Amniotic stem cell (primary cell): ENCODE measurements at places on chromosomes 4 and X.

- DNase-seq: no peak
These were observed 95.4 kb upstream of the PSAPL1 start for GRCh38 chr4:7530082-7530481.

GRCh38 chrX:24260842-24261550 is 52.9 kb downstream of the SUPT20HL2 start:
- DNase-seq: no peak

GRCh38 chr4:101784957-101785356 is 5.6 kb upstream of the BANK1 start:
- DNase-seq: no peak

DNA sequence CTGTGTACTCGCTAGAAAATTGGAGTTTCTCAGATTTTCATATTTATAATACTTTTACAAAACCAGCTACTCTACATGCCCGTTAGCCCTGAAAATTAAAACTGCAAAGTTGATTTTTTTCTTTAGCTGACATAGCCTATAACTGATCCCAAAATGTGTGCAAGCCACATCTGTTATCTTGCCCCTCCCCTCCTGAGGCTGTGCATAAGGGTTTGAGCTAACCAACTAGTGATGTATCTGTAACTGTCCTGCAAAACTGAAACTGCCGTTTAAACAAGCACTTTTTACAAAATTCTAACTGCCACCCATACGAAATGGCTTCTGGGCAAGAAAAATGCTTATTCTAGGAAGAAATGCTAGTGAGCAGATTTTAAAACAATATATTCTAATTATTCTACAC is 59.1 kb downstream of the EDNRA start:
- no peak for DNase-seq

DNA sequence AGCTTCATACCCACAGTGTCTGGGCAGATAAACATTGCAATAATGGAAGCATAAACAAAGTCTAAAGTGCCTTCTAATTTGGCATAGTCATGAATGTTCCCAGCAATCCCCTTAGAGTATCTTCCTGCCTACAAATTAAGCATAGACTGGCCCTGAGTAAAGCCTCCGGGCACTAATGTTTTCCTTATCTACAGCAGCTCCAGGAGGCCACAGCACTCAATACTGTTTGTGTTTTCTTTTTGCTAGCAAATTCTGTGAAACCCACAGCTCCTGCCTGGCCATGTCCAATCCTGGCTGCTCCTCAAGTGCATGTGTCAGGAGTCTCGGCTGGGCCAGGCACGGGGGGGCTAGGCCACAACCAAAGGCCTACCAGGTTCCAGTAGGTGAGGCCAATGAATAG is 102.7 kb upstream of the TBC1D9 start:
- no peak for DNase-seq

DNA sequence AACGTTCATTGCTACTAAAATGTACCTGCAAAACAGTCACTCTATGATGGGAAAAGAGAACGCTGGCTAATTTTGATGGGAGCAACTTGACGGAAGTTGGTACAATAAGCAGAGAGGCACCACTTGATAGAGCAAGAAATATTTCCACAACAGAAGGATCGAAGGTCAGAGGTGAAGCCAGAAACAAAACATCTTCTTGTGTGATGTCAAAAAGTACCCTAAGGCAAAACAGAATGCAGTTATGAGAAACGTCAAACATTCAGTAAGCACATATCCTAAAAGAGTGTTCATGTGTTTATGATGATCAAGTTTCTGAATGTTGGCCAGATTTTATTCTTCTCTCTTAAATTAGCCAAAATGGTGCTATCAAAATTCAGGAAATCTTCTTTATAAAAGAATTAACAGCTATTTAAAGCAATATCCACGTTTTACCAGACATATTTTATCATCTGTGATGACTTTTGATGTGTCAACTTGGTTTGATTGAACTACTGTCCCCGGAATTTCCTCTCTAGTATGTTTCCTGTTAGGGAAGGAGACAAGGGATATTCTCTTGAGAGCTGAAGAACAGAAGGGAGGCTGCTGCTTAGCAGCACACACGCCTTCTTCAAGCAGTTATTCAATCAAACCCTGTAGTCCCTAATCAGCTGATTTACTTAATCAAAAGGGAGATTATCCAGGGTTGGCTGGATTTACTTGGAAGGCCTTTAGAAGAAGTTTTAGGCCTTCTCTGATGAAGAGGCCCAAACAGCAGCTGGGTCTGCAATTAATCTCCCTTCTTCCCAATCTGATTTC is 15.7 kb downstream of the AASDH start:
- DNase-seq: no peak

GRCh38 chrX:25433307-25433706 is 417.5 kb upstream of the ARX start:
- no peak for DNase-seq

DNA sequence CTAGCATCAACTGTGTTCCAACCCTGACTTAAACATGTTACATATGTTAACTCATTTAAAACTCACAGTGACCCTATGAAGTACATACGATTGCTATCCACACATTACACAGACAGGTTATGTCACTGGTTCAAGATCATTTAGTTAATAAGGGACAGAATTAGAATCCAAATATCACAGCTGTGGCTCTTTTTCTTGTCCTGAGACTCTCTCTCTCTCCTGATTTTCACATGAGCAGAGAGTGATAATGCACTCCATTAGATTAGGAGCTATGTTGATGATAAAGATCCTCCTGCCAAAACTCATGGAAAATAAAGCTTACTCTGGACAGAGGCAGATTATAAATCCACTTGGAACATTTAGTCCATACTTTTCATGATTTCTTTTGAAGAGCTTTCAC is 408.3 kb downstream of the PPARGC1A start:
- no peak for DNase-seq
